HCT116 (cell line): ENCODE measurements at places on chromosomes 13 and 19. TPM values are rescaled to one million over a fixed set of nuclear protein-coding genes. Genes with fewer than 3 reads are reported as not detected.

Gene ZNF428
- total RNA-seq = 39.6 TPM

Gene ZNF653
- 16.1 TPM for total RNA-seq

Gene PALM3
- total RNA-seq = 3.3 TPM

Gene C19orf81
- total RNA-seq = 14.5 TPM

DNA sequence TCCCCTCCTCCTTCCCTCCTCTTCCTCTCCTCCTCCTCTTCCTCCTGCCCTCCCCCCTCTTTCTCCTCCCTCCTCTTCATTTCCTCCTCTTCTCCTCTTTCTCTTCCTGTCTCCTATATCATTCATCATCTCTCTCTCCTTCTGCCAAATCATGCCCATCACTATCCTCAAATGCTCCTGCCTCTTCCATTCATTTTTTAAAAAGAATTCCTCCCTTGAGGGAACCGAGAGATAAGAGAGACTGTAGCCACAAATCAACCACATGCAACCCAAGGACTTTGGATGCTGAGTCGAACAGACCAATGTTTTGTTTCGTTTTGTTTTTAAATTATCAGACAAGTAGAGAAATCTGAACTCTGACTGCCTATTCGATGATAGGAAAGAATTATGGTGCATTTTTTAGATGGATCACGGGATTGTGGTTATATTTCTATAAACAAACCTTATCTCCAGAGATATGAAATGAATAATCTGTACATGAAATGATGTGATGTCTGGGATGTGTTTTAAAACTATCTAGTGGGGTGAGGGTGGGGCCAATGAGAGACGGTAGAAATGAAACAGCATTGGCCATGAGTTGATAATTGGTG is 9.5 kb upstream of the ZNF541 start:
- H3K4me3 ChIP-seq = no peak overlapping the region
- H3K4me1 ChIP-seq = peaks cover 4% of the 10 kb centered on the region; the same call in 1 of the 2 replicates
- no peak for DNase-seq
- no peaks in the 10 kb centered on the region for H3K36me3 ChIP-seq
- no peak overlapping the region for H3K27ac ChIP-seq

- no peaks in the 10 kb centered on the region for H3K27me3 ChIP-seq
- no peak for DNase-seq
- no peaks in the 10 kb centered on the region for H3K36me3 ChIP-seq
- H3K4me1 ChIP-seq = no peaks in the 10 kb centered on the region
Observed at GRCh38 chr13:32545083-32545482, 6.5 kb upstream of the N4BP2L2 start.

DNA sequence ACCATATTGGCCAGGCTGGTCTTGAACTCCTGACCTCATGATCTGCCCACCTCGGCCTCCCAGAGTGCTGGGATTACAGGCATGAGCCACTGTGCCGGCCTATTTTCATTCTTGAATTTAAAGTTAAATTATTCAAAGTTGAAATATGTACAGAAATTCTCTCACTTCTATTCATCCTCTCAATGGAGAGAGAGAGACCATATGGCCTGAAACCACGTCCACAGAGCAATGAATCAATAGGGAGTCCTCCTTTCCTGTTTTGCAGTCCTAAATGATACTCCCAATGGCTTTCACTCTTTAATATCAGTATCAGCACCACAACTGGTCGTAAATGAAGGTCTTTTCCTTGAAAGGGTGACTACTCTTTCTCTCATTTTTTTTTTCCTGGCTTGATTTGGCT is 30.5 kb upstream of the KCTD4 start:
- peaks cover 43% of the 10 kb centered on the region for H3K4me1 ChIP-seq
- no peak overlapping the region for H3K27ac ChIP-seq
- no peak for DNase-seq
- H3K4me3 ChIP-seq = no peak overlapping the region

DNA sequence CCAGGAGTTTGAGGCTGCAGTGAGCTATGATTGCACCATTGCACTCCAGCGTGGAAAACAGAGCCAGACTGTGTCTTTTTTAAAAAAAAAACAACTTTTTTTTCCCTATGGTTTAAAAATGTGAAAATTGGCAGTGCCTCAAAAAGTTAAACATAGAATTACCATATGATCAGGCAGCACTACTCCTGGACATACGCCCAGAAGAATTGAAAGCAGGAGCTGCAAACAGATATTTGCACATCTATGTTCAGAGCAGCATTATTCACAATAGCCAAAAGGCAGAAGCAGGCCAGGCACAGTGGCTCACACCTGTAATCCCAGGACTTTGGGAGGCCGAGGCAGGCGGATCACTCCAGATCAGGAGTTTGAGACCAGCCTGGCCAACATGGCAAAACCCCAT is 3.8 kb upstream of the RETN start:
- H3K4me3 ChIP-seq = no peak overlapping the region
- DNase-seq = no peak
- H3K27me3 ChIP-seq = no peaks in the 10 kb centered on the region
- H3K27ac ChIP-seq = no peak overlapping the region
- no peaks in the 10 kb centered on the region for H3K4me1 ChIP-seq

- DNase-seq = peak; percentile 49
- no peak overlapping the region for H3K27ac ChIP-seq
- H3K36me3 ChIP-seq = no peaks in the 10 kb centered on the region
Observed at GRCh38 chr13:74040200-74040599, 94.0 kb downstream of the KLF12 start.
